ENCODE measurements at places on chromosomes 3 and 15. TPM values are rescaled to one million over a fixed set of nuclear protein-coding genes. Genes with fewer than 3 reads are reported as not detected.
A peak's percentile ranks its signal among the peaks of the same experiment; 100 is the strongest.

- no peak for DNase-seq
Observed at GRCh38 chr3:9201955-9202354, 47.5 kb downstream of the SRGAP3 start.

DNA sequence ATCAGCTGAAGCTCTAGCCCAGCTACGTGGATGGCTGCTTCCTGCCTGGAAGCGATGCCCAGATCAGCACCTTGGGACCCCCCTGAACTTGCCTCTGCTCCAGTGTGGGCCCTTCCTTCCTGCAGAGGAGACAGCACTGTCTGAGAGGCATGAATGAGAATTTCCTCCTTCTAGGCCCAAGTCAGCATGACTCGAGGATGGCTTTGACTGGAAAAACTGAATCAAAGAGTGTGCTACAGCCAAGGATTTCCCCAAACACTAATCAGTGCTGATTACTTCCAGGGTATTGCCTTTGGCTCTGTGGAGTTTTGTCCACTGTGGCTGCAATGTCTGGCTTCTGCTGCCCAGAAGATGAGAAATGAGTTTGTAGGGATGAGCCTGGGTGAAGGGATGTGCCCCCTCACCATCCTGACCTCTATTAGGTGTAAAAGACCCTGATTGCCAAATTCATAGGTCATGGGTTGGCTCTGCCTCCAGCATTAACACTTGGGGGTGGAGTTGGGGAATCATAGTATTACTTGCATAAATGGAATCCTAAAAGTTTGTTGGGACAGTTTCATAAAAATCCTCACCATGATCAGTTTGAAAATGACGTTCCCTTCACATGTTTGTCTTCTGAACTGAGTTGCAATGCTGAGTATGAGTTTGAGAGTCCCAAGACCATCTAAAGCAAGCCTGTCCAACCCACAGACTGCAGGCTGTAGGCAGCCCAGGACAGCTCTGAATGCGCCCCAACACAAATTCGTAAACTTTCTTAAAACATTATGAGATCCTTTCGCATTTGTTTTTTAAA is 36.7 kb downstream of the FLNB start:
- peak; percentile 67 for DNase-seq

GRCh38 chr3:81395739-81396513 is 365.5 kb downstream of the GBE1 start:
- no peak for DNase-seq

- DNase-seq: no peak
Observed at GRCh38 chr3:196238612-196239560, 22.6 kb downstream of the SLC51A start.

- no peak for DNase-seq
Observed at GRCh38 chr3:10961921-10962320, 30.6 kb upstream of the SLC6A1 start.

- peak; percentile 76 for DNase-seq
Observed at GRCh38 chr15:88653200-88654064, 14.6 kb downstream of the ISG20 start.

RASL12 gene
- 93.9 TPM for total RNA-seq

VPS39 gene
- total RNA-seq: 58.0 TPM

LSM3 gene
- 9.3 TPM for total RNA-seq

LTF gene
- 3.7 TPM for total RNA-seq
